ENCODE measurements at places on chromosomes 16 and 17.

GRCh38 chr16:68752602-68753001 is 15.5 kb downstream of the CDH1 start:
- no peak for DNase-seq

GRCh38 chr16:83059237-83059636 is 432.5 kb downstream of the CDH13 start:
- DNase-seq, result peak; percentile 13

DNA sequence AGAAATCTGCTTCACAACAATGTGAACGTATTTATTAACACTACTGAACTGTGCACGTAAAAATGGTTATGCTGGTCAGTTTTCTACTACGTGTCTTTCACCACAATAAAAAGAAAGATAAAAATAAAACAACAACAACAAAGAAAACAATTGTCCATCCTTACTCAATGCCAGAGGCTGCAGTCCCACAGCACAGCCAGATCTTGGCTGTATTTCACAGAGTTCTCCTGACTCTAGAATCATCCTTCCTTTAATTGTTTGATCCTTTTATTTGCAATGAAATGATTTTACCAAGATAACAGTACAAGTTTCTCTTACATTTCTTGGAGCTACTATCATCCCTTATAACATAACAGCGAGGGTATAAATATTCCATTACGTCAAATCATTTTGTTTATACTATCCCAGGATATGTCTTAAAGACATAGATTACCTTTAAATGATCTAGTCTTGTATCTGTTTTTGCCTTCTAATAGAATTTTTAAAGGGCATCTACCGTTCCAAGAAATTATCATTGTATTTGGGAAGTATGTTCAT is 103.3 kb downstream of the SLC39A11 start:
- DNase-seq, result no peak

- no peak for DNase-seq
Measured at GRCh38 chr17:55433629-55434422, 12.2 kb upstream of the MMD start.

- no peak for DNase-seq
Measured at GRCh38 chr17:73285916-73286862, 24.5 kb upstream of the CPSF4L start.

- no peak for DNase-seq
Measured at GRCh38 chr17:54404259-54404658, 496.4 kb upstream of the TOM1L1 start.

DNA sequence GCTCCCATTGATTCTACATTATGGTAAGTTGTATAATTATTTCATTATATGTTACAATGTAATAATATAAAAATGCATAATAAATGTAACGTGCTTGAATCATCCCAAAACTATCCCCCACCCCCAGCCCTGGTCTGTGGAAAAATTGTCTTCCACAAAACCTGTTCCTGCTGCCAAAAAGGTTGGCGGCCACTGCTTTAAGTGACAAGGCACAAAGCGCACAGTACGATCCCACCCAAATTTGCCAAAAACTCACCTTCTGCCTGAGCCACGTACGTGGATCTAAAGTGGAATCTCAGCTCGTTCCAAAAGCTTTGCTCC is 14.5 kb downstream of the CYB561 start:
- DNase-seq, result no peak

- no peak for DNase-seq
Measured at GRCh38 chr17:28858801-28859355, 4.1 kb downstream of the ERAL1 start.

- DNase-seq, result no peak
Measured at GRCh38 chr17:30220414-30220813, 15.1 kb downstream of the SLC6A4 start.

DNA sequence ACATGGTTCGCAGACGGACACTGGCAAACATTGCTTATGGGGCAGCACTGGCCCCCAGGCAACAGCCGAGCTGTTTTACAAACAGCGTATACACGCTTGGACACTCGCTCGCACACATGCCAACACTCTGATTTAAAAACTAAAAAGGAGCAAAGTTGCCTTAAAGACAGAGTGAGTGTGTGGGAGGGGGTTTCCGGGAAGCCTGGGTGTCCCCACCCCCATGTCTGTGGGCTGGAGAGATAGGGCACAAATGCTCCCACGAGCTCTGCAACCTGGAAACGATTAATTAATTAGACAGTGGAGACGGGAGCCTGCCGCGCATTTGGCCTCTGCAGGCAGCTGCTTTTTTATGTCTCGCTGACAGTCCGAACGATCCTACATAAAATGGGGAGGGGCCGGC is 107.9 kb upstream of the ZNF469 start:
- DNase-seq, result no peak

- DNase-seq, result no peak
Measured at GRCh38 chr17:80465327-80465974, 11.0 kb downstream of the NPTX1 start.

GRCh38 chr17:63647065-63647725 is 25.0 kb downstream of the MAP3K3 start:
- no peak for DNase-seq

DNA sequence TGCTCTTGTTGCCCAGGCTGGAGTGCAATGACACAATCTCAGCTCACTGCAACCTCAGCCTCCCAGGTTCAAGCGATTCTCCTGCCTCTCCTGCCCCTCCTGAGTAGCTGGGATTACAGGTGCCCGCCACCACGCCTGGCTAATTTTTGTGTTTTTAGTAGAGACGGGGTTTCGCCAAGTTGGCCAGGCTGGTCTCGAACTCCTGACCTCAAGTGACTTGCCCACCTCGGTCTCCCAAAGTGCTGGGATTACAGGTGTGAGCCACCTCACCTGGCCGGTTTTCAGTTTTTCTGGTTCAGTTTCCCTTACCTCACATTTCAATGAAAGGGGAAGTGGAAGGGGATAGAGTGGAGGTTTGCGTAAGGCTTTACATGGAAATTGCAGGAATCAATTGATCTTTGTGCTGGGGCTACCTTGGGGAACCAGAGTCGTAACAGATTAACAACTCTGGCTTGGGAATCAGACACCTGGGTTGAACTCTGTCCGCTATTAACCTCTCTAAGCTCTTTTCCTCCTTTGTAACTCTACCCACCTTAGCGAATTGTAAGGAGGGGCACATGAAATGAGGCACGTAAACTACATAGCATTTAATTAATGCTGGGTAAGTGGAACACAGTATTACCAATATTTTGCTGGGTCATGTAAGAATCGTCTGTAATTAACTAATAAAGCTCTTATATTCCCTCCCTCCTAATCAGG is 3.2 kb downstream of the MPV17L start:
- DNase-seq, result peak; percentile 25

DNA sequence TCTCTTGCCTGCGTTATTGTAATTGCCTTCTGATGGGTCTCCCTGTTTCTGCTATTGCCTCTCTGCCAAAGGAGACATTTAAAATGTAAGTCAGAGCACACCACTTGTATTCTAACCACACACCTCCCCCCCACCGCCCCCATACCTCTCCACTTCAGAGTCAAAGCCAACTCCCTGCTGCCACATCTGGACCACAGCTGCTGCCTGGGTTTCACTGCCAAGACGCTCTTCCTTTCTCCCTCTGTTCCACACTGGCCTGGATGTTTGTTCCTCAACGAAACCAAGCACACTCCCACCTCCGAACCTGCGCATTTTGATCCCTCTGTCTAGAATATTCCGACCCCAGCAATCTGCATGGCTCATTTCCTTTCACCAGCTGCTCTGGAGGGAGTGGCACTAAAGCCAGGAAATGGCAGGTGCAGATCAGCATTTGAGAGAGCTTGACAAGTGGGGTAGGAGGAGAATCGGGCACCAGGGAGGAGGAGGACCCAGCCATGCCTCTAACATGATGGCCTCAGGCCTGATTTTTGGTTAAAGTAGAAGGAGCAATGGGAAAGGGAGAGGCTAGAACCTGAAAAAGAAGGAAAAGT is 92.4 kb upstream of the HS3ST2 start:
- DNase-seq, result no peak

- DNase-seq, result no peak
Measured at GRCh38 chr17:38565853-38566665, 39.7 kb downstream of the SRCIN1 start.

DNA sequence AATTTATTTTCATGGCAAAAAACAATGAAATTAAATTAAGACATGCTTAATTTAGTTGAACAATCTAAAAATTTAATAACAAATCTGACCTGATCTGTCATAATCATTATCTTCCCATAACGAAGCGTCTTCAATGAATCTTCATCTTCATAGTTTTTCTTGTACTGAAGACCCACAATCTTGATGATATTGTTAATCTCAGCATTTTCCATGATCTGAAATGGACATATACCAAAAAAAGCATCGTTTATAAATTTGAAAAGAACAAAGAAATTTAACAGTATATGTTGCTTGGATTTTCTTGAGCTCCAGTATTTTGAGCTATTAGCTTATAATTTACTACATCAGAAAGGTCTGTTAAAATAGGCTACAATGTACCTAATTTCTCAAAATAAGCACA is 10.2 kb downstream of the TOP2A start:
- no peak for DNase-seq

DNA sequence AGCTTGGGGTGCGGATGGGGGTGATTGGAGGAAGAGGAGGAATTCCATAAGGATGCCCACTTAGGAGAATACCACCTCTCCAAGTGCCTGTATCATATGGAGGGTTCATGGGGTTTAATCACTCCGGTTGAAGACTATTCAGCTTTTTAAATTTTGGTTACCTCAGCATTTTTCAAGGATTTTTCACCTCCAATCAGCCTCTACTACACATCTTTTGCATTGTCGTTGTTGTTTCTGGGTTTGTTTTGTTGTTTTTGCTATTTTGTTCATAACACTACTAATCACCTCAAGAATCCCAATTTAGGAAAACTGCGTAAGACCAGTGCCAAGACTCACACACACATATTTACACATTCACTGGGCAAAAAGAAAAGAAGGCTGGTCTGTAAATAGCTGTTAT is 619.5 kb upstream of the CDH5 start:
- no peak for DNase-seq

DNA sequence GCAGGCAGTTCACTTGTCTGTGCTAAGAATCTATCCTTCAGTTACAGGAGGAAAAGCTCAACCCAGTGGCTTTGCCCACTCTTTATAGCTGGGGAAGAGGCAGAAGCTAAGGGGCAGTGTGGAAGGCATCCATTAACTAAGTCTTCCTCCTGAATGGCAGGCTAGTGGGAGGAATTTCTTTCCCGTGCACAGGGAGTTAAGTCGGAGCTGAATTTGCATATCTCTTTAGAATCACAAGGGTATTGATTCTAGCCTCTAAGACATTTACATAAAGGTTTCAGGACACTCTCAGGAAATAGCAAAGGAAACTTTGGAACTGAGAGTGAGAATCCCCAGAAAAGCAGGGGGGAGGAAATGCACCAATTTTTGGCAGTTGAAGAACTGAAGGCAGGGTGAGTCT is 245.6 kb downstream of the CA10 start:
- no peak for DNase-seq

DNA sequence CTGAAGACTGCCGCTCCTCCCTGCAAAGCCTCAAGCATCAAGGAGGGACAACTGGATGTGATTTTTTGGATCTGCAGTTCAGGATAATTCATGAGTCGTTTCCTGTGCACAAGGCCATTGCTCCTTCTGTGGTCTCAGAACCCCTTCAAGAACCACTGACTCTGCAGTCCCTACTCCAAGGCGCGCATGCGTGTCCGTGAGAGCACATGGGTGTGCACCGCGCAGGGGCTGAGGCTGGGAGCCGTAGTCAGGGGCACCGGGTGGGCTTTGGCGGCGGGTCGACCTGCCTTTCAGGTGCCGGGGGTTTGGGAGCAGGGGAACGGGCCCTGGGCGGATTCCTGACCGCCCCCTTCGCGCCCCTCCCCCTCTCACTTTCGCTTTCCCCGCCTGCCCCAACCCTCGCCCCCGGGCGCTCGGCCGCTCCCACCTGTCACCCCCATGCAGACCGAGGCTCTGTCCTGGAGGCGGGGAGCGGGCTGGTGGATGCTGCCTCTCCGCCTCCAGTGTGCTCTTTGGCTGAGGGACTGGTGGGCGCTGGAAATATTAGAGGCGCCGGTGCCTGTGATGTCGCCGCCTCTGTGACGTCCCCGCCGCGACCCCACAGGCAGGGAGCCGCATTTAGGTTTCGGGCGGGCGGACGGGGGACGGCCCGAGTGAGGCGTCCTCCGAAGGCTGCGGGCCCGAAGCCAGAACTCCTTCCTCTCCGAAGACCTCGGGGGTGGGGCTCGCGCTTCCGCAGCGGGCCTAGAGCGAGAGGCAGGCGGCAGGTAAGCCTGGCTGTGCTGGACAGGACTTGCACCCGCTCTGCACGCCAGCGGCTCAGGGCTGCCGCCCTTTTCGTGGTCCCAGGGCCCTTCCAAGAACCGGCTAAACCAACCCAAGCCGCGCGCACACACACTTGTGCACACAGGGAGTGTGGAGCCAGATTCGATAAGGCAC is at the start of gene SPATA32:
Gene SPATA32, minus strand, starts transcription at position 518 of the 939 bp plus-strand sequence. Its CDS starts 78 bp downstream, at position 440.
- peak; percentile 43 for DNase-seq

- DNase-seq, result no peak
Measured at GRCh38 chr16:88746506-88746905, 38.5 kb downstream of the PIEZO1 start.

DNA sequence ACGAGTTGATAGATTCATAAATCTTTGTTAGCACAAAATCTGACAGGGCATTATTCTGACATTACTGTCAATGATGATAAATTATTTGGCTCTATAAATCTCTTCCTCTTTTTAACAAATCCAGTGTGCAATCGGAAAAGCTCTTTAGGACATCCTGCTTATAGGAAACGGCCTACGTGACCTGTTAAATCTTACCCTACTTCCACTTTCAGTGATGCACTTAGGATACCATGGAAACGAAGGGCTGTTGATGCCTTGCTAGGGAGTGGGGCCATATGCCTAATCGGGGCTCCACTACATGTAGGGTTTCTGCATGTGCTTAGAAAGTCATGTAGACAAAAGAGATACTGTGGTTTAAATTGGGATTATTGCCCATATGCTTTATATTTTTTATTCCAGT is 27.2 kb downstream of the ZNF594 start:
- DNase-seq, result no peak

- no peak for DNase-seq
Measured at GRCh38 chr16:5925850-5926249, 828.3 kb upstream of the EEF2KMT start.

GRCh38 chr17:47801906-47802305 is 19.7 kb downstream of the OSBPL7 start:
- DNase-seq, result no peak

DNA sequence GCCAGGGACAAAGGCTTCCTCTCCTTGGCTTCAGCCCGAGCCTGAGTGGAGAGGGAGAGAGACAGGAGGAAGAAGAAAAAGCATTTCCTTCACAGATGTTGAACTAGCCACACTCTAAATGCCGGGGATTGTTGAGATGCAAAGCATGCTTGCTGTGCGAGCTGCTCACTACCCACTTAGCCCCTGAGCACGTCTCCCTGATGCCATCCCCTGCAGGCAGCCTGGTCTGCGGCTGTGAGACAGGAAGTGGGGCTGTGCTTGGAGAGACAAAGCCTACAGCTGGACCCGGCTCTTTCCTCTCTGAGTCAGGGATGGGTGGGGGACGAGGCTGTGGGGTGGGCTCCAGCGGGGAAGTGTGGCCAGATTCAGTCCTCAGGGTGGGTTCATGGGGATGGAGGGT is 13.7 kb downstream of the WNT9B start:
- no peak for DNase-seq

DNA sequence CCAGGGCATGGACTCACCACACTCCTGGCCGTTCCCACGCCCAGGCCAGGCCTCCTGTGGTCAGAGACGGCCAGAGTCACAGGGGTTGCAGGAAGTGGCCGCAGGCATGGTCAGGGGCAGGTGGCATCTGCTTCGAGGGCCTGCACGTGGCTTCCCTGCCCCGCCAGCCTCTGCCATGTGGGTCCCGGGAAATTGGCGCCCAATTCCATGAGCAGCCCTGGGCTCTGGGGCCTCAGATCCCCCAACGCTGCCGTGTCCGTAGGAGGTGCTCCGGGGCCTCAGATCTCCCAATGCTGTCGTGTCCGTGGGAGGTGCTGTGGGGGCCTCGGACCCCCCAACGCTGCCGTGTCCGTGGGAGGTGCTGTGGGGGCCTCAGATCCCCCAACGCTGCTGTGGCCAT is 9.7 kb upstream of the SSTR5 start:
- DNase-seq, result no peak
